Neural progenitor cell (in vitro differentiated cells): ENCODE measurements at places on chromosomes 3 and 15. TPM values are rescaled to one million over a fixed set of nuclear protein-coding genes. Genes with fewer than 3 reads are reported as not detected.

The VIPR1 gene
- 1.4 and 2.9 TPM in 2 replicates for total RNA-seq

- H3K27ac ChIP-seq, result no peak overlapping the region
- DNase-seq, result no peak
- H3K27me3 ChIP-seq, result no peaks in the 10 kb centered on the region
- peaks cover 32% of the 10 kb centered on the region for H3K4me1 ChIP-seq
Measured at GRCh38 chr3:168511428-168512014, 415.8 kb upstream of the GOLIM4 start.

GRCh38 chr3:632571-633170, 436.1 kb downstream of the CHL1 start:
- H3K27me3 ChIP-seq, result no peaks in the 10 kb centered on the region
- H3K4me1 ChIP-seq, result peaks cover 8% of the 10 kb centered on the region
- peak; percentile 82 for DNase-seq
- no peak overlapping the region for H3K27ac ChIP-seq
- no peaks in the 10 kb centered on the region for H3K36me3 ChIP-seq

DNA sequence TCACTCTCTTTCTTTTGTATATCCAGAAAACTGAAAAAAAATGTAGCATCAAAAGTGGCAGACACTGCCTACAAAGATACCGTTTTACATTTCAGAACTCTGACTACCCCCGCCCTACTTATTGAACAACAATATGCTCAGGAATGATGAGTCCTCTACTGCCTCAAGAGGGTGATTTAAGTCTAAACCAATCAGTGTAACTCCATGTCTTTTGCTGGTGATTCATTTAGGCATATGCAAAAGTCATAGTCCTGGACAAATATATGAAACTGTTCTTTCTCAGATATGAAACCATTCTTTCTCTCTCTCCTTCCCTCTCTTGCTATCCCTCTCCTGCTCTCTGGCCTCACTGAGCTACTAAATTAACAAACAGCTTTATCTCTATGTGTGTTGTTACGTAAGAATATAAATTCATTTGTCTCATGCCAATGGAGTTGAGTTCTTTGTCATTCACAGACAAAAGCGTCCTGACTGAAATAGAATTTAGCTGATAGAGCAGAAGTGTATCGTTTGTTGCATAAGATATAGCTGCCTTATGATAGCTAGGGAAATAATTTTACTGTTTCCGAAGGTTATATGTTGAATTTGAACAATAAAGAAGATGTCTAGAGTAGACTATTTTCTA, 133.7 kb upstream of the OSTN start:
- no peak for DNase-seq
- no peaks in the 10 kb centered on the region for H3K4me1 ChIP-seq
- H3K27me3 ChIP-seq, result no peaks in the 10 kb centered on the region
- H3K27ac ChIP-seq, result no peak overlapping the region
- H3K36me3 ChIP-seq, result no peaks in the 10 kb centered on the region
- no peak overlapping the region for H3K4me3 ChIP-seq

- no peak overlapping the region for H3K27ac ChIP-seq
- no peaks in the 10 kb centered on the region for H3K36me3 ChIP-seq
- no peaks in the 10 kb centered on the region for H3K27me3 ChIP-seq
- peaks cover 20% of the 10 kb centered on the region for H3K4me1 ChIP-seq
- H3K4me3 ChIP-seq, result no peak overlapping the region
Measured at GRCh38 chr3:181455276-181455675, 256.4 kb upstream of the SOX2 start.

- no peaks in the 10 kb centered on the region for H3K4me1 ChIP-seq
- H3K27me3 ChIP-seq, result no peaks in the 10 kb centered on the region
- no peak overlapping the region for H3K27ac ChIP-seq
- DNase-seq, result no peak
- no peak overlapping the region for H3K4me3 ChIP-seq
Measured at GRCh38 chr3:32083702-32084270, 22.6 kb upstream of the GPD1L start.

DNA sequence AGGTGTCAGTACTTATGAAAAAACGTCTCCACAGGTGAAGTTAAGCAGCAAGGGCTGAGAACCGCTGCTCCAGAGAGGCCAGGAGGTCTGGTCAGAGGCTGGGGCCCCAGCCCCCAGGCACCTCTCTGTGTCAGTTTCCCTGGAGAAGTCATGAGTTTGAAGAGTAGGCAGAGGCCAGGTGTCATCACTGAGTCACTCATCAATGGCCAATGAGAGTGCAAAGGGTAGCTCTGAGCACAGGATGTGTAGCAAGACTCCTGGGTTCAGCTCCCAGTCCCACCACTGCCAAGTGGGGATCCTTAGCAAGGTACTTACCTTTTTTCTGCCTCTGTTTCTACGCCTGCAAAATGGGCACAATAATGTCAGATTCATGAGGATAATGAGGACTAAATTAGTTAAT, 47.9 kb downstream of the CORO2B start:
- H3K4me1 ChIP-seq, result peaks cover 34% of the 10 kb centered on the region
- no peaks in the 10 kb centered on the region for H3K36me3 ChIP-seq
- H3K27me3 ChIP-seq, result no peaks in the 10 kb centered on the region
- no peak overlapping the region for H3K4me3 ChIP-seq
- no peak for DNase-seq
- no peak overlapping the region for H3K27ac ChIP-seq
